ENCODE measurements at places on chromosomes 16 and 17.

- peak; percentile 98 for DNase-seq
Measured at GRCh38 chr16:81181013-81181720, 57.3 kb upstream of the BCO1 start.

DNA sequence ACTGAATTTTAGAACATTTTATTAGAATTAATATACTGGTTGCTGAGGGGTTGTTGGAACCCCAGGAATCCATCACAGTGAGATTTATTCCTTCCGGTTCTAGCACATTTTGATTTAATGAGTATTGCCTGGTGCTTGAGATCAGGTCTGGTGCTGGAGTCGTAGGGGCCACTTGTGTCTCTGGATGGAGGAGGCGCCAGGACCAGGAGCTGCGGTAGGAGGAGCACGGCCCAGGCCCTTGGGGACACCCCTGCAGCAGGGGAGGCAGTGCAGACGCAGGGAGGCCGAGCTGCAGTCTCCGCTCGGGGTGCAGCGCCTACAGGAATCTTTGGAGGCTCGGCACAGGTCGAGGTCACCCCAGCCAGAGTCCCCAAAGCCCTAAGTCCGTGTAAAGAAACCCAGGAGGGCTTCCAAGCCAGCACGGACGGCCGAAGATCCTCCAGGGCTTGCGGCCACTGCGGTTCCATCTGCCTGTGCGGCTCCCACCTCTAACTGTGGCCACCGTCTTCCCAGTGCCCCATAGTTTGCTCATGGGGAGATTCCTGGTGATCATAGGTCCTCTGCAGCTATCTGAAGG lies 66.2 kb upstream of the CREBBP start:
- no peak for DNase-seq

- DNase-seq, result no peak
Measured at GRCh38 chr17:56367366-56367765, 214.1 kb downstream of the ANKFN1 start.

- peak; percentile 66 for DNase-seq
Measured at GRCh38 chr16:56743840-56744239, 13.9 kb downstream of the NUP93 start.

DNA sequence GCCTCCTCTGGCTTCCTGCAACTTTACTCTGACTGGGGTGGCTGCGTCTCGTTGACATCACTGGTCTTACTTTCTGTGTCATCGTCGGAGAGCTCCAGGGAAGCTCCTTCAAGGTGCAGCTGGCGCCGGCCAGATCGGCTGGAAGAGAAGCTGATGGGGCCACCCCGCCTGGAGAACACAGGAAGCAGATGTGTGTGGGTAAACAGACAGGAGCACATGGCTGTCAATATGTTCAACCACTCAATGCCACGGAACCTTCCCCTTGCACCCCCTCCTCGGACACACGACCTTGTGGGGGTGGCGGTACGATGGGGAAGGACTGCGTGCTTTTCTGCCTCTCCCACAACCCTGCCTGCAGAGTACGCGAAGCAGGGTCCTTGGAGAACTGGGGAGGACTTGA lies 40.1 kb downstream of the NDEL1 start:
- no peak for DNase-seq

- no peak for DNase-seq
Measured at GRCh38 chr16:87487361-87487924, 5.4 kb downstream of the ZCCHC14 start.

GRCh38 chr17:3543453-3543852 lies 14.2 kb downstream of the TRPV3 start:
- no peak for DNase-seq

DNA sequence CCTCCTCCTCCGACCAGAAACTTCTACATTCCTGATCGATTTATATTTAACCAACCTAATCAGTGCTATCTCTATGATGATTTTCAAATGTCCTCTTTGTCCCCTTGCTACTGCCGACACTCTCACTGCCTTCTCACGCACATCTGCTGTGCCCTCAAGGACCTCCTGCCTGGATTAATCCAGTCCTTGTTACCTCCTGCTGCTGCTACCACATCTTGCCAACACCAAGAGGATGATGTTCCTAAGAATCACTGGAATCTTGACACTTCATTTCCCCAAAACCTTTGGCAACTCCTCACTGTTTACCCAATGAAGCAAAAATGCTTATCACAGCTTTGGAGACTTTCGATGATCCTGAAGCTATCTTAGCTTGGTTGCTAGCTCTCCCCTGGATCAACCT lies 287.3 kb upstream of the AXIN2 start:
- DNase-seq, result no peak

DNA sequence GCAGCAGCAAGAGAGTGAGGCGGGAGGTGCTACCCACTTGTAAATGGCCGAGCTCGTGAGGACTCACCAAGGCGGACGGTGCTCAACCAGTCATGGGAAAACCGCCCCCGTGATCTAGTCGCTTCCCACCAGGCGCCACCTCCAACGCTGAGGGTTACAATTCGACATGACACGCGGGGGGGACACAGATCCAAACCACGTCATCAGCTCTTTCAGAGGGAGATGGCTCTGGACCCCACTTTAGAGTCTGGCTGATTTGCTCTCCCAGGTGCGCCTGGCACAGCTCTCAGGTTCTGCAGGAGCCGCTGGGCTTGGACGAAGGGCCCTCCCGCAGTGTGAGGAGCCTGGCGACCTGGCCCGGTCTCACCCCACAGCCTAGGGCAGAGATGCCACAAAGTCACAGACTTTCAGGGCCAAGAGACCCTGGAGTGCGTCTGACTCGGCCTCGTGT lies 21.1 kb upstream of the DOC2B start:
- no peak for DNase-seq

DNA sequence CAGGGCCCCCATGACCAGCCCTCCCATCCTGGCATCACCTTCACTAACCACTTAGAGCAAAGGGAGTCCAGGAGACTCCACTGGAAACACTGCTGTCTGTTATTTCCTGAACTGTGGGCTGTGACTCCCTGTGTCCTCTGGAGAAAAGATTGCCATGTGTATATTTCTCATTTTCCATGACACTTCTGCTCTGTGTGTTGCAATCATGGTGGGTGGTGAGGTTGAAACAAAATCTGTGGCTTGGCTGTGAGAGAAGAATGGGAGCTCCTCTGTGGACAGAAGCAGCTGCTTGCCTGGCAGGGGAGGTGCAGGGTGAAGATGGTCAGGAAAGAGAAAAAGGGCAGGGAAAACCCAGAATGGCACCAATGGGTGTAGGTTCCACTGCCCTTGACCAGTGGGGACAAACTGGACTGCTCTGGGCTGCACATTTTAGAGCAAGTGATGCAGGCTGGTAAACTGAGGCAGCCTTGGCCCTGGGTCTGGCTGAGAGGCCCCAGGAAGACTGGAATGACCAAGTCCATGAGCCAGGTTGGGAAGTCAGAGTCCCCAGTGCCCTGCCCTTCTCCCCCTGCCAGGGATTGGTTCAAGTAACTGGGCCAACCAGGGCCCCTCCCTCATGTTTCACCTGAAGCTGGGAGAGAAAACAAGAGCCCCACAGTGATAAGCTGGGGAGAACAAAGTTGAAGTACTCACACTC lies 314.3 kb downstream of the C16orf95 start:
- peak; percentile 74 for DNase-seq

- DNase-seq, result no peak
Measured at GRCh38 chr17:35299135-35299534, 56.3 kb downstream of the SLFN5 start.

- DNase-seq, result no peak
Measured at GRCh38 chr16:26665166-26665939, 401.4 kb upstream of the C16orf82 start.

- DNase-seq, result no peak
Measured at GRCh38 chr17:13885550-13885949, 183.8 kb upstream of the COX10 start.

DNA sequence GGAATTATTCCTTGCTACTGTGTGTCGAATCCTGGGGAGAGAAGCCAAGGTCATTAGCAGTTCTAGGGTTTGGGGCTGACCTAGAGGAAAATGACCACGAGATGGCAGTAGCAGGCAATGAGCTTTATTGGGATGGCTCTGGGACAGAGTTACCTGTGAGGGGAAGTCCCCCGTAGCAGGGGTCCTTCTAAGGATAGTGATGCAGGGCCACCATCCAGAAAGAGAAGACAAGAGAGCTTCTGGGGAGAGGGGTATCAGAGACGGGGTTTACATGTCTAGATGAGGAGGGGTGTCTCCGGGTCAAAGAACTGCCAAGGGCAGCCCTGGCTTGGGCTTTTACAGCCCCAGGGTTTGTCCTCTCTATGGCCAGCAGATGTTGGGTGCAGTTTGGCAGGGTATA lies 6.4 kb upstream of the GGT6 start:
- DNase-seq, result peak; percentile 54

DNA sequence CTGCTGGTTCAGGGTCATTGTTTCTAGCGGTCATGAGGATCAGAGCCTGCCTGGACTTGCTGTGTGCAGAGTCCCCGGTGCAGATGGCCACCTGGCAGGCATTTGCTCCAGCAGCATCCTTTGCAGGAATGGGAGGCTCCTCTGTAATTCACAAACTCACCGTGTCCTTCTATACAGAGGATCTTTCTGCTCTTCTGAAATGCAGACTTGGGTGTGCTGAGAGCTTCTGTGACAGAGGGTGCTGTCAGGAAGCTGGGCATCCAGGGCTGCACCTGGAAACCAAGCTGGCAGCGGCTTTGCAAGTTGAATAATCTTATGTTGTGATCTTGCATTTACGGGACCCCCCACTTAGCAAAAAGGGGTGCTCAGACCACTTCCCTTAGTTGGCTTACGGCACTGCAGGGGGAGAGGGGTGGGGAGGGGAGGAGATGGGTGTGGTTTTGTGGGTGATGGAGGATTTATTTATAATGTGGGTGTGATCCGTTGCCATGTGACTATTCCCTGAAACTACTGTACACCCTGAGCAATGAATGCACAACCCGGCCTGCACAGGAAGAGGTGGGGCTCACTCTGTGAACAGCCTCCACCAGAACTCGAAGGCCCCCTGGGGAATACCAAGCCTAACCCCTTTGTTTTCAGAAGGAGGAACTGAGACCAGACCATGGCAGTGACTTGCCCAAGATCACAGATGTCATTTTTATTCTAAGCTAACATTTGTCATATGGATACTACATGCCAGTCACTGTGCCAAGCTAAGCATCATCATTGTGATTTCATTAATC lies 178.3 kb downstream of the PRKCB start:
- DNase-seq, result no peak

DNA sequence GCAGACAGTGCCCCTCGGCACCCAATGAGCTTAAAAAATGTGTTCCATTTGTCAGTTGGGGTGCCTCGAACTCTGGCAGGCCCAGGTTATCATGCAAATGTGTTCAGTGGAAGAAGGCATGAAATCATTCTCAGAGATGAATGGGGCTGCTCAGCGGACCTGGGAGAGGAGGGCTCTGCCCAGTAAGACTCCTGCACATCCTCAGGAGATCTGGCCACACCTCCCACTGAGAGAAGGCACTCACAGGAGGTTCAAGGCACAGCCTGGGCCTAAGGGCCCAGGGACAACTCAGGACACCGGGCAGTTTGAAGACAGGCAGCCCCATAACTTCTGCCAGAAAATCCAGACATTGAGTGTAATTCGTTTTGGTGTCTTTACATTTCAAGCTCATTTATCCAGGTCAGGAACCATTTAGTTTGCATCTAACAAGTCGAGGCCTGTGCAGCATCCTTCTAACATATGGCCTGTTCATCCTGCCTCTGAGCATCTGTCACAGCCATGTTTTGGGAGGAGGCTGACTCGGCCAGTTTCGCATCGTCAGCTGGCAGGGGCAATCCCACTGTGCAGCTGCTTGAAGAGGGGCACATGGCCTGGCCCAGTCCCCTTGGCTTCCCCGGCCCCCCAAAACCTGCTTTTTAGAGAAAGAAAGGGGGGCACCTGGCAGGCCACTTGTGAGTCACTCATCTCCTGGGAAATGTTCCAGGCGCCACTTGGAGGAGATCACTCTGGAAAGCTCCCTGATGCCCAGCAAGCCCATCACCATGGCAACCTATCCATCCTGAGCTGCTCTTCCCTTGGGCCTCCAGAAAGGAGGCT lies 31.2 kb upstream of the BCAR1 start:
- peak; percentile 31 for DNase-seq

DNA sequence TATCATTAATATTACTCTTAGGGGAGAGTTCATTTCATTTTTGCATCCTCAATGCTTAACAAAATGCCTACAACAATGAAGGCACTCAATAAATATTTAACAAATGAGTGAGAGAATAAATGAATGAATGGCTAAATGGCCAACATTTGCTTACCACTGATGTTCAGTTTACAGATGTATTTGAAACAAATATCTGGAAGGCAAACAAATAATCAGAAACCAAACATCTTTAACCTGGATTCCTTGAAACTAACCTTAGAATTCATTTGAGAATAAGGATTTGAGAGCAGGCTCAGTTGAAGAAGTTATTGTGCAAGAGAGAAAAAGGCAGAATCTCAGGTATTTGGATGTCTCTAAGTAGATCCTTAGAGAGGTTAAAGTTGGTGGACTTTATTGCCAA lies 8.4 kb downstream of the NACA2 start:
- DNase-seq, result no peak
